ENCODE measurements at places on chromosomes 16 and 17.

DNA sequence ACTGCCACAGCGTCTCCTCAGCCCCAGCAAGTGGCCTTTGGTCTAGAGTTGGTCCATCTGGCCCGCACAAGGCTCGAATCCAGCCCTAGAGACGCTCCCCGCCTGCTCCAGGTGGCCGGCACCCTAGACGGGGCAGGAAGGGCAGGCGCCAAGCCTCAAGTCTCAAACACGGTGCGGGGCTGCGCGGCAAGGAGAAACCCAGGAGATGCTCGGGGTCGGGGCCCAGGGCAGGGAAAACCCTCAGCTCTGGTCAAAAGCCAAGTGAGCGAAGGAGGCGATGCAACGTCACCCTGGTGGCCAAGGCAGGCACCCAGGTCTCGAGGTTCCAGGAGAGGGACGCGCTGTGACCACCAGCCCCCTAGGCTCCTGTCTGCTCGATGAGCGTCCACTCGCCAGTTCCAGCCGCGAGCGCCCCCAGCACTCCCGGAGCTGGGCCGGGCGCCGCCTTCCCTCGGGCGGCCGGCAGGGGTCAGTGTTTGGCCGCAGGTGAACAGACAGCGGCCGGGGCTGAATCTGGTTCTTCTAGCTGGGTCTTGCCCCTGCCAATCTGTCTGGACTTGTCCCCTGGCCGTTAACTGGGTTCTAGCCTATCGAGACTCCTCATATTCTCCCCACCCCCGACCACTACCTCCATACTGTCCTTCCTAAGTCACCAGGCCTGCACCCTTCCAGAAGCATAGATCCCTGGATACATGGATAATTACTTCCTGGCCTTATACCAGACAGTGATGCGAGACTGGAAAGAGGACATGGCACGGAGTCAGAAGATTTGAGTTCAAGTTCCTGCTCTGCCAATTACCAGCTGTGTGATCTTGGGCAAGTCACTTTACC, 44.0 kb downstream of the PRAC1 start:
- DNase-seq: peak; percentile 67

DNA sequence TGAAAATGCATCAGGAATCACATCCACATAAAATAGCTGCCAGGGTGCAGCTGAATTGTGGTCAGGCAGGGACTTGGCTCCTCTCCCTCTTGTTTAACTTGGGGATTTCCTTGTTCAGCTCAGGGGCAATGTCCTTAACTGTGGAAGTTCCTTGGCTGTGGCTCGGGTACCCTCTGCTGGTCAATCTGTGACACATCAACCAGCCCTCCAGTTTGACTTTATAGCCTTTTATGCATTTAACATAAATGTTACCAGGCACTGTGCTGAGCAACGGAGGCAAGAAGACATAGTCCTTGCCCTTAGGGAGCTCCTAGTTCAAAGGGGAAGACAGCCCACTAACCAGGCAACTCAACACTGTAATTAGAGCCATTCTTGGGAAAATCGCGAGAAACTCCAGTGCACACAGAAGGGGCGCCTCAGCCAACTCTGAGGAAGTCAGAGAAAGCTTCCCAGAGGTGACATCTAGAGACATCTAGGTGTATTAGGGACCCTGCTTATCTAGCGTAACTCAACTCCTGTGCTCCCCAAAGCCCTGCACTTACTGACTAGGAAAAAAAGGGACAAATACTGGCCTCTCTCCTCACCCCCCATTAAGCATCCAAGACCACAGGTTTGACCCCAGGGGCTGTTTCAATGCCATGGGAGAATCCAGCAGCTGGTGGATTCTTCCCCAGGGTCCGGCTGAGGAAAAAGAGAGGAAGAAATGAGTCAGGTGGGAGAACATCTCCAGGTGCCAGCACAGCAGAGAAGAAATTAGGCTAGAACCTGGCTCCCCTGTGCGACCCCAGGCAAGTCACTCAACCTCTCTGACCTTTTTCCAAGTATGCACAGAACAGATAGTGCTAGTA, 17.3 kb upstream of the EEF2K start:
- peak; percentile 84 for DNase-seq

- DNase-seq: no peak
Measured at GRCh38 chr16:11245222-11245737, 10.7 kb downstream of the SOCS1 start.

DNA sequence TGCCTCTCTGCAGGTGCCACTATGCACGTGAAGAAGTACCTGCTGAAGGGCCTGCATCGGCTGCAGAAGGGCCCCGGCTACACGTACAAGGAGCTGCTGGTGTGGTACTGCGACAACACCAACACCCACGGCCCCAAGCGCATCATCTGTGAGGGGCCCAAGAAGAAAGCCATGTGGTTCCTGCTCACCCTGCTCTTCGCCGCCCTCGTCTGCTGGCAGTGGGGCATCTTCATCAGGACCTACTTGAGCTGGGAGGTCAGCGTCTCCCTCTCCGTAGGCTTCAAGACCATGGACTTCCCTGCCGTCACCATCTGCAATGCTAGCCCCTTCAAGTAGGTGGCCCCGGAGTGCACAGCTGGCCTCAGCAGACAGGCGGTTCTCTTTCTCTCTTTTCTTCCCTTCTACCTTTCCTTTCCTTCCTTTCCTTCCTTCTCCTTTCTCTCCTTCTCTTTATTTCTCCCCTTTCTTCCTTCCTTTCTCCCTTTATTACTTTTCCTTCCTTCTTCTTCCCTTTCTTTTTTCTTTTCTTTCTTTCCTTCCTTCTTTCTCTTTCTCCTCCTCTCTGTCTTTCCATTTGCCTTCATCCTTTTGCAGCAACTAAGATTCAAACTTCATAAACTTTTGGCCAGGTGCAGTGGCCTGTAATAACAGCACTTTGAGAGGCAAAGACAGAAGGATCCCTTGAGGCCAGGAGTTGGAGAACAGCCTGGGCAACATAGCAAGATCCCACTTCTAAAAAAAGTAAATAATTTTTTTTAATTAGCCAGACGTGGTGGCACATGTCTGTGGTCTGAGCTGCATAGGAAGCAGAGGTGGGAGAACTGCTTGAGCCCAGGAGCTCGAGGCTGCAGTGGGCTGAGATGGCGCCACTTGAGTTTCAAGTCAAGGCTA, 46.7 kb downstream of the SCNN1B start:
- DNase-seq: no peak

GRCh38 chr17:27494192-27495091, 38.2 kb downstream of the KSR1 start:
- DNase-seq: peak; percentile 59

DNA sequence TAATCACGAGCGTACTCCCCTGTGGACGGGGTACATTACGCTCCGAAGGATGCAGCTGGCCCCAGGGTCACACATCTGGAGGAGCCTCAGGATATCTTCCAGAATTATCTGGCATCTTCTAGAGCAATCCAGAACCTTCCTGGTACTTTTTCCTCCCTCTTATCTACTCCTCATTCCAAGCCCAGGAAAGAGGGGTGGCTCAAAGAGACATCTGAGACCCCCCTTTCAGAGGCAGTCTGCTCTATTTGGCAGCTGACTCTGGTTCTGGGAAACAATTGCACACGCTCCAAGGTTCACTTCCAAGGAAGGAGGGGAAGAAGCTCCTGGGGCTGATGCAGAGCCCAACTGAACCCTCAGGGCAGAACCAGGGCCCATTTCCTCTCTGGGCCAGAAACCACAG, 14.9 kb downstream of the RBFOX3 start:
- DNase-seq: no peak
